ENCODE measurements at places on chromosomes 6 and 20. TPM values are rescaled to one million over a fixed set of nuclear protein-coding genes. Genes with fewer than 3 reads are reported as not detected.

DNA sequence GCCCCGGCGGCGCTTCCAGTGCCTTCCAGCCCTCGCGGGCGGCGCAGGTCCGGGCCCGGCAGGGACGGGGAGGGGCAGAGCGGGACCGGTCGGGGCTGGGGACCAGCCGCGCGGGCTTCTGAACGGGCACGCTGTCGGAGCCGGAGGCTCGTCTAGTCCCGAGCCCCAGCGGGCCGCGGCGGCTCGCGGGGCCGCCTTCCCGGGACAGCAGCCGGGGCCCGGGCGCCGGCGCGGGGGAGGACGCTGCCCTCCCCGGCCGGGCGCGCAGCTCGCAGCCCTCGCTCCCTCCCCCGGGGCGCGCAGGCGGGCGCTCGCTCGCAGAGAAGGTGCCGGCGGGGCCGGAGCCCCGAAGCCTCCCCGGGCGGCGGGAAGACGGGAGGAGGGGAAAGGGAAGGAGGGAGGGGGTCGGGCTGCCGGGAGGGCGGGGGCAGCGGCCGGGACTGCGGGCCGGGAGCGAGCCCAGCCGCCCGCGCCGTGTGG, 696 bp upstream of the SIRPA start:
- DNase-seq: no peak

- DNase-seq: no peak
Observed at GRCh38 chr20:61057443-61058121, 194.5 kb upstream of the CDH4 start.

DNA sequence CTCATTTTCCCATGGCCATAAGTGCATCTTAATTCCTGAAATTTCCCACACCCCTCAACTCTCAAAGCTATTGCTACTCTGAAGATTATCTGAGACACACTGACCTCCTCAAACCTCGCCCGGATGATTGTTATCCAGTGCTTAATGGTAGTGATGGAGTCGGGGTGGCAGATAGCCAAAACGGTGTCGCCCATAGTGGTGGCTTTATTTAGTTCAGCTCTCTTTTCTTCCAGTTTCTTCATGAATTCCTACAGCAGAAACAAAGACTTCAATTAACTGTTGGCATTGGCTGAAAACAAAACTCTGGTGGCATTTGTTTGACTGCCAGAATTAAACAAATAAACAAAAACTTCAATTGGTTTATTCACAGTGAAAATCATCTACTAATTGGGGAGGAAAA, 165.4 kb downstream of the DST start:
- no peak for DNase-seq

DNA sequence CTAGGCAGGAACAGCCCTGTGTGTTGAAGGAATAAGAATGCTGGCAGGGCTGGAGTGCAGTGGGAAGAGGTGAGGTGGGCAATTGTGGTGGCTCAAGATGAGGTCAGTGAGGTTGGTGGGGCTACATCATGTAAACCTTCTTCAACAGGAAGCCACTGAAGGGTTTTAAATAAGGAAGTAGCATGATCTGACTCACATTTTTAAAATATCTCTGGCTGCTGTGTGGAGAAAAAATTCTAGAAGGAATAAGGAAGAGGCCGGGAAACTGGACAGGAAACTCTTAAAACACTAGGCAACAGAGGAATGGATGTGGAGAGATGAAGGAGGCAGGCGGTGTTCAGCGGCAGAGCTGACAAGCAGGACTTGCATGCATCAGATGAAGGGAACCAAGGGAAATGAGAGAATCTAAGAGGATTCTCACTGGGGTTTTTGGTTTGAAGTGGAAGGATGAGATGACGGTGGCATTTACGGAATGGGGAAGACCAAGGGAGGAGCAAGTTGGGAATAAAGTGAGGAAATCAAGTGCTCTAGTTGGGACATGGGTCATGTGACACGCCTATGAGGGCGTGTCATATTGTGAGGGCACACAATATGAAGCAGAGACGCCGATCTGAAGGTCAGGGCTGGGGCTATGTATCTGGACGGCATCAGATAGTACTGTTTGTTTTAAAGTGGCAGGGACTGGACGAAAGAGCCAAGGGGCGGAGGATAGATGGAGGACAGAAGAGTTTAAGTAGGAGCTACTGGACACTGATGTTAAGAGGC, 18.2 kb downstream of the TMEM242 start:
- DNase-seq: peak; percentile 39

DNA sequence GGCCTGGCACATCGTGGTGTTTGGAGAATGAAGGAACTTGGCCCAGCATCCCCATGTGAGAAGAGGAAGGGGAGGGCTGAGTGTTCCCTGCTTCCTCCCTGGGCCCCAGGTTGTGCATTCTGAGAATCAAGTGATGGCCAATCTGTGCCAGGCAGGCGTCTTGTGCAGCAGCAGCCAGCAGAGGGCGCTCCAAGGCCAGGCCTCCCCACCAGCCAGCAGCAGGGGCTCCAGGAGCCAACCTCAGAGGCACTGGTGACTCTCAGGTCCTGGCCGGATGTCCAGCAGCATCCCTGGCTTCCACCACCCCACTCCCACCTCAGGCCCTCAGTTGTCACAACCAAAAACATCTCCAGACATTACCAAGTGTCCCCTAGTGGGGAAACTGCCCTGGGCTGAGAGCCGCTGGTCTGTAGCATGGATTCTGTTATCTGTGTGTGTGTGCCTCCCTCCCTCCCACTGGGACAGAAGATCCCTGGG, 192.0 kb downstream of the PREX1 start:
- DNase-seq: peak; percentile 78

DNA sequence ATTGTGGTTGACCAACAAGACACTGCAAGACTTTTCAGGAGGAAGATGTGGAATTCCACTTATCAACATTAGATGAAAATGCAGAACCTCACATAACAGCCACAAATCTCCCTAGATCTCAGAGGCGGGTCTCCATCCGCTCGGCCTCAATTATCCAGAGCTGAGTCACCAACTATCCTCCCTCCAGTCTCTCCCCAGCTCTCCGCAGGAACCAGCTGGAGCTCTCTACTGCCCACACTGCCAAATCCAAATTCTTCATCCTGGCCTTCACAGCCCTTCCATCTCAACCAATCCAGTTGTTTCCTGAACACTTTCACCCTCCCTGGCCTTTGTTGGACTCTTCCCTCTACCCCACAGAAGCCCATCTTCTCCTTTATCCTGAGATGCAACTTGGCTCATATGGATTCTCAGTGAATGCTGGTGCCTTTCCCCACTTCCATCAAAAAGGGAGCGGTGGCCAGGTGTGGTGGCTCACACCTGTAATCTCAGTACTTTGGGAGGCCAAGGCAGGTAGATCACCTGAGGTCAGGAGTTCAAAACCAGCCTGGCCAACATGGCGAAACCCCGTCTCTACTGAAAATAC, 3.5 kb upstream of the TGIF2 start:
- DNase-seq: no peak

GRCh38 chr20:33689973-33690372, 3.8 kb upstream of the E2F1 start:
- no peak for DNase-seq

Gene PAX1
- not detected for total RNA-seq

Gene SDC4
- total RNA-seq: 79.1 TPM

- no peak for DNase-seq
Observed at GRCh38 chr6:137150072-137150471, 23.4 kb downstream of the IL22RA2 start.

- no peak for DNase-seq
Observed at GRCh38 chr6:64090352-64090751, 454.8 kb downstream of the PHF3 start.

- peak; percentile 14 for DNase-seq
Observed at GRCh38 chr6:163554663-163555062, 140.1 kb downstream of the QKI start.

DNA sequence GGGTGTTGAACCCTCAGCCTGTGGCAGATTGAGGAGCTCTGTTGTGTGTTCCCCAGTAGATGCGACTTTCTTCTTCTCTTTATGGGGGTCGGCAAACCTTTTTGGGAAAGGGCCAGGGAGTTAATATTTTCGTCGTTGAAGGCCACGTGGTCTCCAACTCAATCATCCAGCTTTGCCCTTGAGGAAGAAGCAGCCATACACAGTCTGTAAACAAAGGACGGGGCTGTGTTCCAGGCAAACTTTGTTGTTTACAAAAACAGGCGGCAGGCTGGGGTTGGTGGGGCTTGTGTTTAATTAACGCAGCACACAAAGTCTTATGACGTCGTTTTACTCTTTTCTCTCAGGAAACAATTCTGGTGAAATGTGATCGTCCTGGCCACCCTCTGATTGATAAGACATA, 20.2 kb downstream of the KIF25 start:
- no peak for DNase-seq

Gene IL20RA
- 16.7 TPM for total RNA-seq

DNA sequence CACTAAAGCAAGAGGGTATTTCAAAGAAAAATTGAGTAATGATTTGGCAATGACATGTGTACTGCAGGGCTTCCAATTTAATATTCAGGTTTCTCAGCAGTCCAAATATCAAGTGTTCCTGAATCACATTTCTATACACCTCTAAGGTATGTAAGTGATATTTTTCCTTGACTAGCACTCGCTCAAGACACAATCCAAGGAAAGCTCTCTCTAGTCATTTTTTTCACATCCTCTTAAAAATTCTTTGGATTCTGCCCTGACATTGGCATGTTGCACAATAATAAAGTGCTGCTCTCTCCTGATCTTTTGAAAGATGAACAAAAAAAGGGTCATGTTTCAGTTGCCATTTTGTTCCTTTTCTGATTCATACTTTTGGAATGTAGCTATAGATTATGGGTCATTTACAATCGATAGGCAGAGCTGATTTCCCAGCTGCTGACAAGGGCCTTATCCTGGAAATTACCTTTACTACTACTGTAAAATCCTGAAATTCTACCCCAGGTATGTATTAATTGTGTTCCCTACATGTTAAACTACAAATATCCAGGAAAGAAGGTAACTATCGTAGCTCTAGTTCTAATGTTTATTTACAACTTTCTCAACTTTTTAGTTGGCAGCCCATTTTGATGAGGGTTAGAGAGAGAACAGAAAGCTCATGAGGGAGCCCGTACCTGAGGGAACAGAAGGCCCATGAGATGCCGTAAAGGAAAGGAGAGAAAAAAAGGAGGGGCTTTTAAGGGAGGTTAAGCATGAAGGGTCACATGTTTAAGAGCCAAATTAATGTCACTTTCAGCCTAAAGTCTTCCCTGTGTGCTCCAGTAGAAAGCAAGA, 22.2 kb upstream of the ADGRG6 start:
- DNase-seq: no peak

GRCh38 chr20:32336918-32337347, 21.2 kb upstream of the ASXL1 start:
- peak; percentile 63 for DNase-seq

- DNase-seq: no peak
Observed at GRCh38 chr6:1572892-1573291, 36.8 kb upstream of the FOXC1 start.

GRCh38 chr20:17911927-17912326, 56.7 kb downstream of the SNX5 start:
- no peak for DNase-seq

- DNase-seq: no peak
Observed at GRCh38 chr6:132168961-132169360, 217.8 kb upstream of the CCN2 start.

GRCh38 chr20:52924411-52925271, 47.5 kb upstream of the TSHZ2 start:
- peak; percentile 27 for DNase-seq

Measured in HT-29 (cell line).